NCI-H2081 (cell line): ENCODE measurements at places on chromosomes 5 and 9.

- no peak for DNase-seq
Observed at GRCh38 chr9:99336531-99336930, 114.4 kb downstream of the SEC61B start.

DNA sequence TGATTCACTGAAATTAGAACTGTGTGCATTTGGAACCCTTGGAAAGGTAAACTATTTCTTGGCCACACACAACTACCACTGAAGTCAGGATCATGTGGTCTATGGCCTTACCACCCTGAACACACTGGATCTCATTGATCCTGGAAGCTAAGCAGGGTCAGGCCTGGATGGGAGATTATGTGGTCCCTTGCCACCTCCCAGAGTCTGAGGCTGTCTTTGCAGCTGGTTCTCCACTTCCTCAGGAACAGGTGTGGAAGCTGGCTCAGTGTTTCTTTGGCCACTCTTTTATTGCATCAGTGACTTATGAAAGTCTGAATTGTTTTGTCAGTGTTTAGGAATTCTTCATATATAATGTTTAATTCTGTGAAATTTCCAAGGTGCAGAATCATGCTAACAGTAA is 89.2 kb downstream of the TEK start:
- DNase-seq = no peak

- DNase-seq = no peak
Observed at GRCh38 chr5:131984956-131985665, 26.3 kb downstream of the ACSL6 start.

GRCh38 chr9:25913806-25914205 is 235.6 kb upstream of the TUSC1 start:
- DNase-seq = no peak

DNA sequence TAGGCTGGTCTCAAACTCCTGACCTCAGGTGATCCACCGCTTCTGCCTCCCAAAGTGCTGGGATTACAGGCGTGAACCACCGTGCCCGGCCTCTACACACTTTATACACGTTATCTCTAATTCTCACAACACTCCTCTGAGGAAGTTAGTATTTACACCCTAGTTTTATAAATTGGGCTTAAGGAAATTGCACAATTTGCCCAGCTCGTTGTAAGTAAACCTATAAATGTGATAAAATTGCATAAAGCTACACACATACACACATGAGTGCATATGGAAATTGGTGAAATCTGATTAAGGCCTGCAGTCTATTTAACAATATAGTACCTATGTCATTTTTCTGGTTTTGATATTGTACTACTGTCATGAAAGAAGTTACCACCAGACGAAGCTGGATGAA is 4.4 kb upstream of the SLC4A9 start:
- no peak for DNase-seq

DNA sequence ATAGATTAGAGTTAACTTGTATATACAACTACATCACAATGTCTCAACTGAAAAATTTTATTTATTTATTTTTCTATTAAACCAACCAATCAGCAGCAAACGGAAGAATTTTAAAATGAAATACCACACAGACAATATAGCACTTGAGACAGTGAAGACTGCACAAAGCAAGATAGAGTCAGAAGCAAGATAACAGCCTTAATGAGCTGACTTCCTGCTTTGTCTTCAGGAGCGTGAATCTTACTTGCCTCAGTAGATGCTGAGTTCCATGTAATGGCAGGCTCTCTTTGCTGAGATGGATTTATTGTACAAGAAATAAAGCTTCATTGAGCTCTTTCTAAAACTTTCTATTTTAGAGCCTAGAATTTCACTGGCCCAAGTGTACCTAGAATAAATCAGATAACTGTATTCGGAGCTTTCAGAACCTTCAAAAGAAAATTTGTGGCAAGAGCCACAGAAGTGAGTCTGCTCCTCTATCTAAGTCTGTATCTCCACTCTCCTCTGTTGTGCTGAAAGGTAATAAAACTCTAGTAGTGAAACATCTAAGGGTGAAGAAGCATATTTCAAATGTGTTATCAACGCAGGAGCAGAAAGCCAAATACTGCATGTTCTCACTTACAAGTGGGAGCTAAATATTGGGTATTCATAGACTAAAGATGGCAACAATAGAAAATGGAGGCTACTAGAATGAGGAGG is 83.3 kb upstream of the ANKRD55 start:
- DNase-seq = no peak

DNA sequence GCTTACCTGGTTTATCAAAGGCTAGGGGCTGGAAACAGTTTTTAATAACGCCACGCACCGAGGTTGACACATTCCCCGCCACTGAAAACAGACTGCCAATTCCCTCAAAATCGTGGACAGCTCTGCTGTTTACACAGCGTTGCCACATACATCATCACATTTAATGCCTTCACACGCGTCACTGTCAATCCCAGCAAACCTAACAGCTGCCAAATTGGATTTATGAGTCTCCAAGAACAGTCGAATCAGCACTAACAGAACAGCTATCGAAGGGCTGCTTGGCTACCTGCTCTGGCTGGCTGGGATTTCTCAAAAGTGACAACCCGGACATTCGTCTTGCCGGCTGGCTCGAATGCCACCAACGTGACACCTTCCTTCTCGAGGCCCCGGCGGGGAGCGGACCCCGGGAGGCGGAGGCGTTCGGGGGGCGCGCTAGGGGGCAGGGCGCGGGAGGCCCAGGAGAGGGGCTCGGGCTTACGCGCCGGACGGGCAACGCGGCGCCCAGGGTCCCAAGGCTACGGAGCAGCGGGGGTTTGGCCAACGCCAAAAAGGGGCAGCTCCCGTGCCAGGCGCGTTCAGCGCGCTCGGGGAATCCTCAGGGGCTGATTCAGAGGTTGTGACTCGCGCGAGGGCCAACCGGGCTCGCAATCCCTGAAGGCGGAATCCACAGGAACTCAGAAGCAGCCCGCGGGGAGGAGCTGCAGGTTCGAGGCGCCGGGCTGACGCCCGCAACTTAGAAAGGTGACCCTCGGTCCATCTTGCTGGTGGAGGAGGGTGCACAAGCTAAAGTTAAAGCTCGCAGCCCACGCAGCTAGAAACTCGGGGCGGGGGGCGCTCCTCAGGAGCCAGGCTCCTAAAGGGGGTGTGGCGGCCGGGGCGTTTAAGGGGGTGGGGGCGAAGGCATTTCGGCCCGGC is 1.2 kb downstream of the CDC14B start:
- DNase-seq = peak; percentile 3

- DNase-seq = no peak
Observed at GRCh38 chr5:2569176-2569575, 182.3 kb downstream of the IRX2 start.

- DNase-seq = no peak
Observed at GRCh38 chr5:168908207-168908606, 329.0 kb upstream of the PANK3 start.

DNA sequence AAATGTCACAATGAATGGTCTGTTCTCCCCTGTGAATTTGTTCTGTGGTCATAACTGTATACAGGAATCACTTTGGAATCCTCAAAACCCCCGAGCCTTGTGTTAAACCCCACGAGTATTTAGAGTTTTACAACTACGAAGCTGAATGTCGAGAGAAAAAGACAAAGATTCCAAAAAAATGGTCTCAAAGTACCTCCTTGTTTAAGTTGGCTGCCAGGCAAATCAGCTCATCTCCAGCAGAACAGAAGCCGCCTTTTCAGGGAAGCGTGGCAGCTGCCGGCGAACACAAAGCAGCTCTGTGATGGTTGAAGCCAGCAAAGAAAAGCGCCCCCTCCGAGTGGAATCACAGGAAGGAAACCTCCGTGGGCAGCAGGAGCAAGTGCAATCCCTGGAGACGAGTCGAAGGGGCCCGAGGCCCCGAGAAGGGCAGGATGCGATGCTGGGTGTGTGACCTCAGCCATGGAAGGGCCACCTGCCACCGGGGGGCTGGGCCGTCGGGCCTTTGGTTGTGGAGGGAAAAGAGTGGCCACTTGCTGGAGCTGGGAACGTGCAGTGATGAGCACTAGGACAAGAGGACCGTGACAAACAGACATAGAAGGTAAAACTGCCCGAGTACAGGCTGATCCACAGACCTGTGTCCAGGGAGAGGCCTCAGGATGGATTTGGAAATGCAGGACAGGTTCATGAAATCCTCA is 706.4 kb downstream of the SEMA5A start:
- no peak for DNase-seq

- DNase-seq = peak; percentile 3
Observed at GRCh38 chr5:54905942-54906537, 79.4 kb downstream of the ESM1 start.

DNA sequence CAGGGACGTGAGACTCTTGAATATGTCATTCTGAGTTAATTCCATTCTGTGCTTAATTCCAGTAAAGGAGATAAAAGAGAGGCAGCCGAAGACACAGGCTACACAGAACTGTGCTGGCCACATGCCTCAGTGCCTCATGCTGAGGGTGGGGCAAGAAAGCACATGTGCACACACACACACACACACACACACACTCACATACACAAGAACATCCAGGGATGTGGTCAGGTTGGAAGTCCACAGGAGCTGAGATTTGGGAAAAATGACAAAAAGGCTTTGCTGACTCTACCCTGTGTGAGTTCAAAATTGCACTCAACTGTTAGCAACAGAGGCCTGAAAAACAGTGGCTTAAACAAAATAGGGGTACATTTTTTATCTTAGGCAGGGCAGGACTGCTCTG is 40.5 kb downstream of the ALG2 start:
- DNase-seq = no peak

GRCh38 chr5:137997726-137998213 is 35.1 kb downstream of the FAM13B start:
- no peak for DNase-seq

DNA sequence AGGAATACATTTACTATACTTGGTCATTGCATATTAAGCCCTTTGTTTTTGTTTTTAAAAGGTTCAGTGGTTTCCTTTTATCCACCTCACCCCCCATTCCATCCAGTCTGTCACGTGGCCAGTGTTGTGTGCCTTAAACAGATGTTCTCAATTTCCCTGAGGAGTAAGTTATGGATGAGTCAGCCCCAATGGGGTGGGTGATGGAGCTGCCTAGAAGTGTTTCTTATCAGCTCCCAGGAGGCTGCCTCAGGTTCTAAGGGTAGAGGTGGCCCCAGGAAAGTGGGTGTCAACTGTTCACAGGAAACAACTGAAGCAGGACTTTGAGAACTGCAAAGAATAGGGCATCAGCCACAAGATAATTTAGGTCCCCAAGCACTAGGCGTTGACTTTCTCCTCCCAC is 41.1 kb downstream of the ACTBL2 start:
- DNase-seq = no peak

- DNase-seq = no peak
Observed at GRCh38 chr9:33220681-33221567, 19.0 kb upstream of the SPINK4 start.

GRCh38 chr9:127185181-127185580 is 62.7 kb upstream of the ANGPTL2 start:
- DNase-seq = no peak

DNA sequence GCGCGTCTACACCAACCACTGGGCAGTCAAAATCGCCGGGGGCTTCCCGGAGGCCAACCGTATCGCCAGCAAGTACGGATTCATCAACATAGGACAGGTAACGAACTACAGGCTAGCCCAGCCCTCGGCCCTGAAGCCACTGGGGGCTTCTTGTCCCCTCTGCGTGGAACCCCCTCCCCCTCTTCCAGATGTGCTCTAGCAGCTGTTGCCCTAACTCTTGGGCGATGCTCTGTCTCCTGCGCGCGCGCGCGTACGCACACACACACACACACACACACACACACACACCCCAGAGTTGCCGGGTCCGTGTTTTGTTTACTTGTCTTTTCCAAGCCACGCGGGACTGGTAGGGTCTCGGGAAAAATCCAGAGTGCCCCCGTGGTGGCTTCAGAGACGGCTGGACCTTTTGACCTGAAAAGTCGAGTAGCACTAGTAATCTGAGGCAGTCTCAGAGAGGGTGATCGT is 836 bp downstream of the PCSK5 start:
- no peak for DNase-seq

- no peak for DNase-seq
Observed at GRCh38 chr5:57817001-57817453, 334.4 kb upstream of the ACTBL2 start.

- no peak for DNase-seq
Observed at GRCh38 chr9:20378851-20379250, 243.4 kb downstream of the MLLT3 start.

DNA sequence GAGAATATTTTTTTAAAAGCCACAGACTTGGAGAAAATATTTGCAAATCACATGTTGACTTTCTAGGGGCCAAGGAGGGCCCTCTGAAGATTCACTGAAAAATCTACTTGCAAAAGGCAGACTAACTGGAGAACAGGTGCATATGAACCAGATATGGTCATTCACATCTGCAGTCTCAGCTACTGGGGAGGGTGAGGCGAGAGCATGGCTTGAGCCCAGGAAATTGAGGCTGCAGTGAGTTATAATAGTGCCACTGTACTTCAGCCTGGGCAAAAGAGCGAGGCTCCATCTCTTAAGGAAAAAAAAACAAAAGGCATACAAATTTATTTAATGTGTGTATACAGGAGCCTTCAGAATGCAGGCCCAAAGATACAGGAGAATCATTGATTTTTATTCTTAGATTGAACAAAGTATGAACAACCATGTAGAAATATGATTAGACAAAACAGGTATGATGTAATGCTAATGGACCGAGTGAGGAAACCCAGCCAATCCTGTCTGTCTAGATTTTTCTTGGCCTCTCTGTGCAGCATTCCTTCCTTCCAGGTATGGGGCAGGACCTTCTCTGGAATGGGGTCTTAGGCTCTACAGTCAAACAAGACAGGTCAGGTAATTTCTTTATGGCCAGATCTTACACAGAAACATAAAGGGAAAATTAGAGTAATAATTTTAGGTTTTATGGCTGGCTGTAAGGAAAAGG is 15.3 kb upstream of the SLC27A6 start:
- no peak for DNase-seq

DNA sequence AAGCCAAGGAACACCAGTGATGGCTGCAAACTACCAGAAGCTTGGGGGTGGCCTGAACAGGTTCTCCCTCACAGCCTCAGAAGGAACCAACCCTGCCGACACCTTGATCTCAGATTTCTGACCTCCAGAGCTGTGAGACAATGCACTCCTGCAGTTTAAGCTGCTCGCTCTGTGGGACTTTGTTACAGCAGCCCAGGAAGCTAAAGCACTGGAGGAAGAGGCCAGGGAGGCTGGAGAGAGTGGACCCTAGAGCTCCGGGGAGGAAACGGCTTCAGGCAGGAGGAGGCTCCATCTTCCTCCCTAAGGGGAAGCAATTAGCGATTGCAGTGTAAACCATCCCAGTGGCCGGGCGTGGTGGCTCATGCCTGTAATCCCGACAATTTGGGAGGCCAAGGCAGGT is 25.1 kb downstream of the BARX1 start:
- DNase-seq = no peak

DNA sequence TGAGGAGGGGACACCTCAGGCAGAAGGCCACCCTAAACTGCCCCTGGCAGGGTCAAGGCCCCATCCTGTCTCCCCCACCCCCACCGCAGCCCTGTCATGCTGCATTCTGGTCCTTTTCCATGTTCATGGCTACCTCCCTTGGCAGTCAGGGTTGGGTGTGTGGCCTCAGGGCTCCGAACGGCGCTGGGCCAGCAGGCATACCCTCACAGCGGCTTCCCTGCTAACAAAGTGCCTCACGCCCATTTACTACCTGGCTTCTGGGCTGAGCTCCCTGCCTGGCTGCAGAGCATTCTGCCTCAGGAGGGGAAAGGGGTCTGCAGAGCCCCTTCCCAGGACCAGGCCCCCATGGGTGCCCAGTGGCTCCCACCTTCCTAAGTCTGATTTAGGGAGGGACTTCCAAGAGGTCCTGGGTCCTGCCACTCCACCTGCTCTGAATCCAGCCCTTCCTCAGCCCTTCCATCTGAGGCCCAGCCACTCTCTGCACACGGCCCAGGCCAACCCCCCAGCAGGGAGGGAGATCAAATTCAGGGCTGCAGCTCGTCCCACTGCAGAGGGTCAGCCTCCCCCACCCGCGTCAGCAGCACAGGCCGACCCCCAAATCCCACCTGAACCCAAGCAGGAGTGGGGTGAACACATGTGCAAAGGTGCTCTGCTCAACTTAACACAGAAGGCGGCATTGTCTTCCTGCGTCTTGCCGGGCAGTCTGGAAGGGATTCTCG is 115.9 kb upstream of the PHYKPL start:
- no peak for DNase-seq
